ENCODE measurements at places on chromosomes 1 and 21.

DNA sequence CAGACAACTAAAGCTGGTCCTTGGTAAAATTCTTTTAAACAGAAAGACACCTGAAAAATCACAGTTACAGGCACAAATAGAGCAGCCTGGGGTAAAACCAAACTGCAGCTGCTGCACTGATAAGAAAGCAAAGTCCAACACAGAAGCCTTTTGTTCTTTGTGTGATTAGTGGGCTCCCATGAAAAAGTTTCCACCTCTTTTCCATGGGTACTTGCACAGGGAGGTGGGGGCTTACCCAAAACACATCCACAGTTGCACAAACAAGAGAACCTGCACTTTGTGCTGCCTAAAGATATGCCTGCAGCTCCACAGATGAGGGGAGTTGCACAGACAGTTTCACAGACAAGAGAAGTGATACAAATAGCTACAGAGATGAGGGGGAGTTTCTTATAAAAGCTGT is 106.7 kb upstream of the SLC5A9 start:
- no peak for DNase-seq

GRCh38 chr1:106224426-106224825 is 832.0 kb upstream of the PRMT6 start:
- DNase-seq: no peak

- no peak for DNase-seq
These were observed 35.9 kb upstream of the ATP1B1 start for GRCh38 chr1:169070547-169070946.

DNA sequence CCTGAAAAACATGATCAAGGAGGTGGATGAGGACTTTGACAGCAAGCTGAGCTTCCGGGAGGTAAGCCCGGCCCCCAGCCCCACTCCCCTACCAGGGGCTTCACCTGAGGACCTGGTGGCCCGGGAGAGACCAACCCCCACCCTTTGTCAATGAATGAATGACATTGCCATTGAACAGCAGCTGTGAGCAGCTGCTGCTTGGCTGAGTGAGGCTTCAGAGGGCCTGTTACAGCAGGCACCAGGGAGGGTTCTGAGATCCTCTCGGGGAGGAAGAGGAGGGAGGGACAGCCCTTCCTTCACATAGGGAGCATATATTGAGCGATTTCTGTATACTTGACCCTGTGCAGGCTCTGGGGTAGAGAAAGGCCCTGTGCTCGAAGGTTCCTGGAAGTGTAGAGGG is 12.3 kb upstream of the CTRC start:
- DNase-seq: no peak

GRCh38 chr1:200217703-200218102 is 190.2 kb downstream of the NR5A2 start:
- no peak for DNase-seq

DNA sequence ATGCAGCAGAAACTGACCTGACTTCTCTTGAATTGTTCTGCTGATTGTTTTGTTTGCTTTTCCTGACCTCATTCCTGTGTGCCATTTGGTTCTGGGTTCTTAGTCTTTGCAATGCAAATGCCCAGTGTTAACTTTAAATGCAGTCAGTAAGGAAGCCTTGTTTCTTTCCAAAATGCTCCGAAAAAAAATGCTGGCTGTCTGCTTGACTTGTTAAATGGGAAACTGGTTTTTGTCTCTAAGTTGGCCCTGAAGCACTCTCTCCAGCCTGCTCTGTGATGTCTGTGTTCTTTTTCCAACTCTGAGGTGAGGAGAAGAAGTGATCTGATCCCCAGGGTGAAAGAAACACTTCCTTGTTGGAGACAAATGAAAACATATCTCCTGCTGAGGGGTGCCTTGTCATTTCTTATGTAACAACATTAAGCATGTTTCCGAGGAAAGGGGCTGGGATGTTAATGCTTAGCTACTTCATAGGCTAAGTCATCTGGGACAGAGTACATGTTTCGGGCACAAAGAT is 256.3 kb upstream of the ADGRL4 start:
- DNase-seq: no peak

DNA sequence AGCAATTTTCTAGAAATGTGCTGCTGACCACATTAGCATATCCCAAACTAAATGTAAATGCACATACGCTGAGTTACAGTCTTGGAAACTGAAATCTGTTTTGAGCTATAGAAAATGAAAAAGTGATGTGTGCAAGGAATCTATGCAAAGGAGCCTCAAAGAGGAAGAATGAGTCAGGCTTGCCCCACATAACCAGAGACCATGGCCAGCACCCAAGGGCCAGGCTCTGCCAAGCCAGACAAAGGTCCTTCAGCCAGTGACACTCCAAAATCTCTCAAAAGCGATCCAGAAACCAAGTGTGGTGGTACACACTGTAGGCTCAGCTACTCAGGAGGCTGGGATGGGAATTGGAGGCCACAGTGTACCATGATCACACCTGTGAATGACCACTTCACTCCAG is 195.2 kb downstream of the TOMM20 start:
- DNase-seq: no peak

GRCh38 chr1:24860841-24861240 is 69.2 kb downstream of the RUNX3 start:
- no peak for DNase-seq

- no peak for DNase-seq
These were observed 50.7 kb downstream of the IRF2BP2 start for GRCh38 chr1:234559152-234559901.

GRCh38 chr1:206646504-206646903 is 11.2 kb downstream of the DYRK3 start:
- no peak for DNase-seq
